ENCODE measurements at places on chromosomes 5 and 9.

GRCh38 chr5:177209610-177210009, 76.0 kb downstream of the NSD1 start:
- DNase-seq = no peak

GRCh38 chr5:76982450-76982849, 29.6 kb downstream of the CRHBP start:
- DNase-seq = no peak

DNA sequence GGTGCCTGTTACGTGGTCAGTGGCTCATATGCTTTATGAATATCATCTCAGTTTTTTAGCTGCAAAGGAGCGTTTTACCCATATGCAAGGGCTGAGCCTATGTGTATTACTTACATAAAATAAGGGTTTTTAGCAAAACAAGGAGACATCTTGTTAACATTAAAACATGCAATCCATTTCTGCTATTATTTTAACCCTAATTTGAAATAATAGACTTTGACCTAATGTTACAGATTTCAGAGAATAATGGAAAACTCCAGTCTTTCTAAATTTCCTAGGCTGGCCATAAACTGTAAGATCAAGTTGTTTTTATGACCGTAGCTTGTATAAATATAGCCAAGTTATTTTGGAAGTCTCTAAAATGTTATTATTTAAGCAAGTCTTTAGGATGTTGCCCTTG, 121.1 kb upstream of the SEMA6A start:
- no peak for DNase-seq

DNA sequence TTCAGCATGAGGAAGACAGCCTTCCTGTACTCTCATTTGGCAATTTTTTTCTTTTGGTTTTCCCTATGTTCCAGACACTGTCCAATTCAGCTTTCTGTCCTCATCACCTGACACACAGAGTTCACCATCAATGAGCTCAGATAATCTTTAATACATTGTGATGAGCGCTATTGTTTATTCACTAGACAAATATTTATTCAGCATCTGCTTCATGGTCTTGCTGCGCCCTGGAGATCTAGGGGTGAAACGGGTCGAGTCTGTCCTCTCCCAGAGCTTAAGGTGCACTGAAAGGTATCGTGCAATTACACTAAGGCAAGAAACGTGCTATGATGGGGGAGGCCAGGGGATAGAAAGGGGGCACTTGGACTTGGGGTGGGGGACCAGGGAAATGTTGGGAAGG, 281.6 kb downstream of the ZSWIM6 start:
- no peak for DNase-seq

- DNase-seq = no peak
These were observed 150.2 kb downstream of the KIAA0825 start for GRCh38 chr5:94467954-94468930.

DNA sequence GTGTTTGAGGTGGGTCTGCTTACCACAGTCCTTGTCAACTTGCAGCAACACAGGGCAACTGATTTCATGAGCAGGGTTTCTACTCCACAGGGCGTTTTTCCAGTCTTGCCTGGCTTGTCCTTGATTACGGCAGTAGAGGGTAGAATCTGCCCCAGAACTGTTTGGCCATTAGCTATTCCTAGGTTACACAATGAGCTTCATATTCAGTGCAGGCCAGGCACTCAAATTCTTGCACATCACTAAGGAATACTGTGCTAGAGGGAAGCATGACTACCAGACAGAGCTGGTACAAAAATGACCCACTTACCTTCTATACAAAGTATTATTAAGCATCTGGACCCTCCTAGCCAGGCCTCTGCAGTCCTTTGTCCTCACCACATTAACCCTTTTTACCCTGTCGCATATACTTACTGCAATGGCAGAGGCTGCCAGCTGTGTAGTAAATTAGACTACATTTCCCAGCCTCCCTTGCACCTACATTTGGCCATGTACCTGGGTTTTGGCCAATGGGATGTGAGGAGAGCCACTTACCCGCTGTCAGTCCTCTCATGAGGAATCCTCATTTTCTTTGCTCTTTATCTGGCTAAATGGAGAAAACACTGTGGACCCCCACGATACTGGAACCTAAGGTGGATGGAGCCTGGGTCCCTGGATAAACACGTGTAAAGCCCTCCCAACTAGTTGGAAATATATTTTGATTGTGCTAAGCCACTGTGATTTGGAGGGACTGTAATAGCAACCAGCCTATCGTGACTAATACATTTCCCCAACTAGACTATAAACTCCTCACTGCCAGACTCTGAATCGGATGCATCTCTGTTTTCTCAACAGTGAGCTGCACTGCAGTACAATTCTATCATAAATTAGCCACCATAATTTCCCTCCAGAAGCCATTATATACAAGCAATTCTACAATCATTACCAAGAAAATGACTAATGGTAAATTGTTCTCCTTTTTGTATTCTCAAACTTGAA, 218.7 kb downstream of the GLIS3 start:
- no peak for DNase-seq

GRCh38 chr5:168987543-168988300, 313.2 kb downstream of the SLIT3 start:
- peak; percentile 39 for DNase-seq

DNA sequence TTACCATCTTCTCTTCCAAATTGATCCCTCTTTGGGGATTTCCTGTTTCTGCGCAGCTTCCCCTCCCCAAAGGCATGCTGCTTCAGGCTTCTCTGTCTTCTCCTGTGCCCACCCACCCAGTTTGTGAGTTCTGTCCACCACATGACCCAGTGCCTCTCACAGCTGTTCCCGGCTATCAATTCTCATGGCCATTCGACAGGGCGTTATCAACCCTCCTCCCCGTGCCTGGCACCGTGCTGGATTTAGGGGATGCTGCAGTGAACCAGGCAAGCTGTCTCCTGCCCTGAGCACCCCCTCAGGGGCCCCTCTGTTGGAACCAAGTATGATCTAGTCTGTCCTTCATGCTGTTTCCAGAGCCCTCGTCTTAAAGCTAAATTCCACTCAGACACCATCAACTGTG, 38.7 kb downstream of the COL23A1 start:
- DNase-seq = no peak

- DNase-seq = no peak
These were observed 169.2 kb downstream of the SAXO1 start for GRCh38 chr9:18863791-18864190.

DNA sequence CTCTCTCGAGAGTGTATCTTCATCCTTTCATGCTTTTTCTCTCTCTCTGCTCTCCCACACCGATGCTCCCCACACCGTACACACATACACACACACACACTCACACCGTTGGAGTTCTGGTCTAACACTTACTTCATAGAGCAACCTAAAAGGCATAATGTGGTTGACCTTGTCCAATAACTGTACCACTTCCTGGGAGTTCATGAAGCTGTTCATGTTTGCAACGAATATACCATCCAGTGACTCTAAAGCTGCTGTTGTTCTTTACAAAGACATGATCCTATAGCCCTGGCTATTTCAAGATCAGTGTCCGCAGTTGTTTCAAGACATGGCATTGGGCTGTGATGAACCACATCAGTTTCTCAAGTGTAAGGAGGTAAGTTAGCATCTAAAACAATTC, 10.0 kb downstream of the MEF2C start:
- no peak for DNase-seq

GRCh38 chr5:122576256-122577016, 198.4 kb upstream of the SNX2 start:
- DNase-seq = no peak

DNA sequence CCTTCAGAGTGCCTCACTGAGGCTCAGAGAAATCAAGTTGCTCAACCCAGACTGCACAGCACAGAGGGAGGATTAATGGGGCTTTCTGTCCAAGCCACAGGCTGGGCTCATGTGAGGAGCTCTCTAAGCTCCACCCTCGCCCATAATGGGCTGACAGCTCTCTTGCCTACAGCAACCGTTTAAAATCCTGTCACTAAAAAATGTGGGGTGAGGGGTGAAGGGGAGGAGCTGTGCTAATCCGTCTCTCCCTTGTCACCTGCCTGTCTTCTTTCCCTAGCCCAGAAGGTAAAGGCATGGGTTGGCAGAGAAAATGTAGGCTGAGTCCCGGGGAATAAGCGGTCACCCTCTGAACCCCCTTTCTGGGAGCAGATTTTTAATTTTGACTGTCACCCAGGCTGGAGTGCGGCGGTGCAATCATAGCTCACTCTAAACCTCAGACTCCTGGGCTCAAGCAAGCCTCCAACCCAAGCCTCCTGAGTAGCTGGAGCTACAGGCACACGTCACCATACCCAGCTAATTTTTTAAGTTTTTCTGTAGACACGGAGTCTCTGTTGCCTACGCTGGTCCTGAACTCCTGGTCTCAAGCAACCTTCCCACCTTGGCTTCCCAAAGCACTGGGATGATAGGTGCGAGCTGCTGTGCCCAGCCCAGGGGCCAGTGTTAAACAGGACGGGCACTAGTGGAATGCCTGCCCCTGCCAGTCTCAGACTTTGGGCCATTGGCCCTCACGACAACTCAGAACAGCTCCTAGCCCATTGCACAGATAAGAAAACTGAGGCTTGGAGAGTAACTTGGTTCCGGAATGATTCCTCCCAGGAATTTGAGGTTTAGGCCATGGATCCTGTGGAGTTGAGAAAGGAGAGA, 89.5 kb downstream of the LMX1B start:
- no peak for DNase-seq

DNA sequence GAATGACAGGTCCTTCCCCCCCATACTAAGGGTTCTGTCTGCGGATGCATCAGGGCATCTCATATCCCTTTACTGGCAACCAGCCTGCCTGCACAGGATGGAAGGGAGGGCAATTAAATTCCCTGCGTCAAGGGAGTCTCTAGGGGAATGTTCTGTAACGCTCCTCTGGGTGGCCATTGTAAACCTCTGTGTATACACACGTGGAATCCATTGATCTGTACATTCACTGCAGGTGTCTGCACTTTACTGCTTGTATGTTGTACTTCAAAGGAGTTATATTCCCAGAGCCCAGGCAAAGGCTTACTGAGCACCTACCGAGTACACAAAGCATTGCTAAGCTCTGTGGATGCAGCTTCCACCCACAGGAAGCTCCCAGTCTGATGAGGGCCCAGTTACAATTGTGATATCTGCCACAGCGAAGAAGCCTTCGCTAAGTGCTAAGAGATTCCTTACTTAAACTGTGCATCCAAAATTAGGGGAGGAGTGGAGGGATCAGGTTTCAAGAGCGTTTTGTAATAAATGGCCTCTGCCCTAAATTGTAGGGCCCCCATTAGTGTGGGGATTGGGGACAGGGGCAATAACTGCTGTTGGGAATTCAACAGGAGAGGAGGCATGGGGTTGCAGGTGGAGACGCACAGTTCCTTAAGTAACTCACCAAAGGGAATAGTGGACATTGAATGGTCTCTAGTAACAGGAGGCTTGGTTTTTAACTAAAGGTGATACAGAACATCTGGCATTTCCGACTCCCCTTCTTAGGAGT, 1.5 kb upstream of the RETREG1 start:
- DNase-seq = no peak
